Naive B cell (primary cell): ENCODE measurements at places on chromosomes 12 and 14.

- no peak overlapping the region for H3K4me3 ChIP-seq
- H3K4me1 ChIP-seq, result no peaks in the 10 kb centered on the region
- no peaks in the 10 kb centered on the region for H3K27me3 ChIP-seq
Measured at GRCh38 chr14:38238878-38239277, 17.0 kb downstream of the CLEC14A start.

DNA sequence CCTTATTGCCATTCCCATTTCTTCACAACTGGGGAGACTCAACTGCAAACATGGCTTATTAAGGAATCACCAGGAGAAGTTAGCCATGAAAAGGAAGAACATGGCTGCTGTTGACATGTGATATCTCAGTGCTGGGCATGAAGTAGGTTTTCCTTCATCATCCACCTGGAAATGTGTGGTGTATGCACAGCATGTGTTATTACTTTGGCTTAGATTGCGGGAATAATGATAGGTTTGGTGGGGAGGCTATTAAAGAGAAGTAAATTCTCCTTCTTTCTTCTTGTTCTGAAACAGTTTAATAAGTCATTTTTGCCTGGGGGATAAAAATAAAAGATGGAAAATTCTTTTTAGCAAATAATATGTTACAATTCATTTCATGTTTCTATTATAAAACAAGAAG, 23.7 kb upstream of the CLEC14A start:
- H3K4me3 ChIP-seq, result no peak overlapping the region
- no peaks in the 10 kb centered on the region for H3K27me3 ChIP-seq
- no peaks in the 10 kb centered on the region for H3K4me1 ChIP-seq
- H3K27ac ChIP-seq, result no peak overlapping the region
- H3K36me3 ChIP-seq, result no peaks in the 10 kb centered on the region

DNA sequence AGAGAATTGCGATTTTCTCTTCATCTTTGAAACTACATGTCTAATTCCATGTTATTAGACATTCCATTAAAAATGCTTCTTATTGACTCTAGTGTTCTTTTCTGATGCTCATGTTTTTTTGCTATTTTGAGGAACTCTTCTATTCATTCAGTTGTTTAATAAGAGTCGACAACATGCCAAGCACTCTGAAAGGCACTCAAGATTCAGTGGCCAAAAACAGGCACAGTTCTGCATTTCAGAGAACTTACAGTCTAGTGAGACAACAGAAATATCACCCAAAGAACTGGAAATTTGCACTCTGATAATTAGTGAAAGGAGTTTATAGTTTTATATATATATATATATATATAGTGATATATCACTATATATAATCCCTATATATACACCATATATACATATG, 111.7 kb downstream of the TSHR start:
- H3K27me3 ChIP-seq, result no peaks in the 10 kb centered on the region
- H3K4me3 ChIP-seq, result no peak overlapping the region
- peaks cover 9% of the 10 kb centered on the region for H3K36me3 ChIP-seq

DNA sequence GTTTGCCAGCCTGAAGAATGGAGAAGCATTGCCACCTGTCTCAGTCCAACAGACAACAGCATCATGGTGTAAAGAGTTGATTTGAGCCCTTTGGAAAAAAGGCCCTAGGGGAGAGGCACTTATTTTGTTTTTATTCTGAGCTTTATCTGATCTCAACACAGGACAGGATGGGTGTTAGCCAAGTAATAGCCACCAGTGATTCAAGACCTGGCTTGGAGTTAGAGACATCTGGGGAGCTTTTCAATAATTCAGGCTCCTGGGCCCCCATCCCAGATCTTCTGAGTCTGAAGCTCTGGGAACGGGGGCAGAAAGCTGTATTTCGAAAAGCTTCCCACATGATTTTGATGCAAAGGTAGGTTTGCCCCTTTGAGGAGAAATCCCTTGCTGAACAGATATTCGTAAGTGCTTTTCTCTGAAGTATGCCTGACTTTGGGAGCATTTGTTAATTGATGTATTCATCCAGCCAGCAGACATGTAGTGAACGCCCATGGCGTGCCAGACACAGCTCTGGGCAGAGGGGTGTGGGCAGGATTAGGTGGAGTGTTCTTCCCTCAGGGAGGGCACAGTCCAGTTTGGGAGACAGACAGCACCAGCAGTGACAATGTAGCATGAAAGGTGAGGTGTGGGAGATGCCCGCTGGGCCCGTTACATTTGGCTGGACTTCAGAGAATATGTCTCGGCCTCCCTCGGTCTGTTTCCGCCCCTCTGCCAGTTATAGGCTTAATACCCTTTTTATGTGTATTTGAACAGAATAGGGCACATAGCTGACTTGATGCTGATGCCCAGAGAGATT, 72.5 kb downstream of the TSPAN9 start:
- no peak for DNase-seq
- H3K4me1 ChIP-seq, result no peaks in the 10 kb centered on the region
- H3K36me3 ChIP-seq, result no peaks in the 10 kb centered on the region
